ENCODE measurements at places on chromosomes 11 and 22.
A peak's percentile ranks its signal among the peaks of the same experiment; 100 is the strongest.

- DNase-seq: no peak
These were observed 63.7 kb downstream of the KCNC1 start for GRCh38 chr11:17798253-17798652.

- DNase-seq: no peak
These were observed at the start of gene MS4A8 for GRCh38 chr11:60699284-60699691. Gene MS4A8, plus strand, starts transcription at chr11:60699612. Its CDS starts 1,249 bp downstream, at chr11:60700861.

GRCh38 chr22:37402184-37402506 lies 25.1 kb downstream of the ELFN2 start:
- no peak for DNase-seq

- no peak for DNase-seq
These were observed 149.4 kb upstream of the NCAM1 start for GRCh38 chr11:112811783-112812182.

GRCh38 chr11:38332046-38332445 lies 1734.0 kb upstream of the RAG2 start:
- no peak for DNase-seq

DNA sequence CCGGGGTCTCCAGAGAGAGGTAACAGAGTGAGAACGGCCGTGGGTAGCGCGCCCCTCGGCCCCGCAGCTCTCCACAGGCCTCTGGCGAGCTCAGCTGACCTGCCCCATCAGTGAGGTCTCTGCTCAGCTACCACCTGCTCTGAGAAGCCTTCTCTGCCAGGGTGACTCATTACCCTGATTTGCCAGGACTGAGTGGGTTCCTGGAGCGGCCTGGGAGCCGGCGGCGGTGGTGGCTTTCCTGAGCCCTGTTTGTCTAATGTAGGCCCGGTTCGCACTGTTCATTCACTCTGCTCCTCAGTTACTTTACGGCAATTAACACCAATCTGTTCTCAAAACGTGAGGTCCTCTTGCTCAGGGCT lies 351.0 kb upstream of the B3GAT1 start:
- no peak for DNase-seq

- DNase-seq: peak; percentile 4
These were observed 435.1 kb upstream of the DDI1 start for GRCh38 chr11:103601225-103601846.
